ENCODE measurements at places on chromosomes 3 and 15.

DNA sequence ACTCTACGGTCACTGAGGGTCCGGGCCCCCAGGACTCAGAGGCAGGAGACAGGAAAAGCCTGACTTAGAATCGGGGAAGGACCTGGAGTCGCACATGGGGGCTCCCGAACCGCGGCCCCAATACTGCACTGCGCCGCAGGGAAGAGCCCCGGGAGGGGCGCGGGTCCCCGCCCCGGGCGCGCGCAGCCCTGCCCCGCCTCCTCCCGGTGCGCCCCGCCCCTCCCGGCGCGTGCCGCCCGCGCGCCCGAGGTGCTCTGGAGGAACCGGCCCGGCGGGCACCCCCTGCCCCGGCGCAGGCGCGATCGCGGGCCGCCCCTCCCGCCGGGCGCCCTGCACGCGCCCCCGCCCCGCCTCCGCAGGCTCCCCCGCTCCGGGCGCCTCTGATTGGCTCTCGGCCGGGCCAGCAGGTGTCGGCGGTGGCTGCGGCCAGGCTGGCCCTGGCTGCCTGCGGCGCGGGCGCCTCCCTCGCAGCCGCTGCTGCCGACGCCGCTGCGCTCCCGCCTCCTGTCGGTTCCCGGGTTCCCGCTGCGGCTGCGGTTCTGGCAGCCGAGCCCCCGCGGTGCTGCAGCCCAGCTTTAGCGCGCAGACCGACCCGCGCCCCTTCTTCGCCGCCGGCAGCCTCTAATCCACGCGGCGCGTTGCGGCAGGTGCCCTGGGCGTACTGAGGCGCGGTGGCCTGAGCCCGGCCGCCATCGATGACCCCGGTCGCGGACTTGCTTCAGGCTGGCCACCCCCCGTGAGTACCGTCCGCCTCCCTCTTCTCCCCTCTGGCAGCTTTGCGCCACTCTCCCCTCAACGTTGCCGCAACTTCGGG lies at the start of gene MYRIP:
MYRIP (plus strand) TSS at position 429 of the 814 bp plus-strand sequence. CDS start 91,208 bp downstream, outside the sequence.
- DNase-seq: no peak

DNA sequence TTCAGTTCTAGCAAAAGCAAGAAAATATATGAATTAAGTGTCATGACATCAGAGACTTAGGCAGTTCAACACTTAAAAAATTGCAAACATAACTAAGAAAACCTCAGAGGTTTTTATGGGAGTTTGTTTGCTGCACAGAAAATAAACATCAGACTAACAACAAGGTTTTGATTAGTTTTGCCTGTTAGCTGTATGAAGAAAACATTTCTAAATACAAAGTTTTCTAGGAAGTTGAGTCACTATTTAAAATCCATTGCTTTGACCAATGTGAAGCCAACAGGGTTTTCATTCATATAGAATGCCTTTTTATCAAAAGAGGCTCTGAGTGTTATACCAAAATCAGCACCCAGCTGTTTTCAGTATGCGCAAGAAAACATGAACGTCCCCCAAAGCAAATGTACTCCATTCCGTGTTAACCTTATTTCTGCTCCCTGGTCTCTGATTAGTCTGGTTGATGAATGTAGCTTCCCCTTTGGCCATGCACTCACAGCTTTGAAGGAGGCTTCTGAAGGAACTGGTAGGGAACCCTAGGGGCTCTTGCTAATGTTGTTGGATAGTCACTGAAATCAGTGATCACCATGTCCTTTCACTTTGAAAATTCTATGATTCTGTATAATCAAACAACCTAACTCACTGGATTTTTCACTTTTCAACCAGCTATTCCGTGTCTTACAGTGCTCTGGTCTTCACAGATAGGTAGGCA lies 89.6 kb upstream of the TSEN2 start:
- DNase-seq: no peak

DNA sequence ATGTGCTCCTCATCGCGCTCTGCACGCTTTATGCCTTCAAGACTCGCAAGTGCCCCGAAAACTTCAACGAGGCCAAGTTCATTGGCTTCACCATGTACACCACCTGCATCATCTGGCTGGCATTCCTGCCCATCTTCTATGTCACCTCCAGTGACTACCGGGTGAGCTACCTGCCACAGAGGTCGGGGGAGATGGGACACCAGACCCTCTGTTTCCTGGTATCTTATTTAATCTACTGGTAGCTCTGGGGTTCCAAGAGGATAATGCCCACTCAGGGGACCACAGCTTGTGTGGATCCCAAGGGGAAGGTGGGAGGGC lies 9.1 kb downstream of the GRM2 start:
- DNase-seq: no peak

DNA sequence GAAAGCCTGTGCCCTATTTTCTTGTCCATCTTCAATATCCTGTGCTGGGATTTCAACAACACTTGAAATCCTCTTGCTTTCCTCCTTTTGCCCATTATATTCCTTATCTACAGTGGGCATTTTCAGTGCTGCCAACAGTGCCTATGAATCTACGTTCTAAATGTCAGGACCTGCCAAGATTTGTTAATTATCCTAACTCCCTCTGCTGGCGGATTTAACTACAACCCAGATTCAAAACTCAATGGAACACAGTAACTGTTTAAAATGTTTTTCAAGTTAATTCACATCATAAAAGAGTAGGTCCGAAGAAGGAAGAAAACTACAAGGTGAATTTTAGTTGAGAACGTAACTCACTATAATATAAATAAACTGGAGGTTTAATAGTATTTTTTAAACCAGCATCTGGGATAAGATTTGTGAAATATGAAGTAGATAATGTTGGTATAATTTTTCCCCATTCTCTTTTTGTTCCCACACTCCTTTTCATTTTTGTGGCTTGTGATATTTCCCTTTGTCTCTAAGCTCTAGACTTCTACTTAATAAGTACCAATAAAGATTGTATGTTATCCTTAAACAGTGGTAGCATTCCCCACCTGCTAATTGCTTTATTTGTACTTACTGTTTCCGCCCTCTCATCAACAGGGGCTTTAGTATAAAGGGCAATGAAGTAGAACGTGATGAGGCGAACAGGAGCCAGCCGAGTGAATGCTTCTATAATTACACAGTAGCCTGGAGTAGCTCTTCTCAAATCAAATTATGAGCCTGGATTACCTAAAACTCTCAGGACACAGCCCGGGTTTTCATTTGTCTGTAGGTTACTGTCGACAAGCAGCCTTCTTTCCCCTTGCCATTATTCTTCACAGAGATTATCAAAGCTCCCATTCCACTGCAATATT lies 302.5 kb upstream of the ATP11B start:
- DNase-seq: no peak

DNA sequence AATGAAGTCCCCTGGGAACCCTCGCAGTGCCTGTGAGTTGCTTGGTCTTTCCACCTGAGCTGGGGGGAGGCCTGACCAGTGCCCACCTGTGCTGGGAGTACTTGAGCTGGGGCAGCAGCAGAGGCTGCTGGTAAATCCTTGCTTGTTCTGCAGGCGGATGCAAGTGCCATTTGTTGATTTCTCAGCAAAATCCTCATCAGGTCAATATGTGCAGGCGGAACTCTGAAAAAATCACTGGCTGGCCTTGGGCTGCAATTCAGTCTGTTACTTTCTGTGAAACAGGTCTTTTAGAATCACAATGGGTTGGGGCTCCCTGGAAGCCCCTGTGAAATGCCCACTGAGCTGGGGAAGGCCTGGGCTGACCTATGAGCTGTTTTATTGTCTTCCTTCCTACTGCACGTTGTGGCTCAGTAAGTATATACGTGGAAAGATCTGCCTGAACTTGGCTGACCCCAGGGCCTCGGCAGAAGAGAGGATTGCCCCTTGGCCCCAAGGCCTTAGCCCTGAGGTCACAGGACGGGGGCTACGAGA lies 182.0 kb upstream of the RGMA start:
- DNase-seq: no peak

DNA sequence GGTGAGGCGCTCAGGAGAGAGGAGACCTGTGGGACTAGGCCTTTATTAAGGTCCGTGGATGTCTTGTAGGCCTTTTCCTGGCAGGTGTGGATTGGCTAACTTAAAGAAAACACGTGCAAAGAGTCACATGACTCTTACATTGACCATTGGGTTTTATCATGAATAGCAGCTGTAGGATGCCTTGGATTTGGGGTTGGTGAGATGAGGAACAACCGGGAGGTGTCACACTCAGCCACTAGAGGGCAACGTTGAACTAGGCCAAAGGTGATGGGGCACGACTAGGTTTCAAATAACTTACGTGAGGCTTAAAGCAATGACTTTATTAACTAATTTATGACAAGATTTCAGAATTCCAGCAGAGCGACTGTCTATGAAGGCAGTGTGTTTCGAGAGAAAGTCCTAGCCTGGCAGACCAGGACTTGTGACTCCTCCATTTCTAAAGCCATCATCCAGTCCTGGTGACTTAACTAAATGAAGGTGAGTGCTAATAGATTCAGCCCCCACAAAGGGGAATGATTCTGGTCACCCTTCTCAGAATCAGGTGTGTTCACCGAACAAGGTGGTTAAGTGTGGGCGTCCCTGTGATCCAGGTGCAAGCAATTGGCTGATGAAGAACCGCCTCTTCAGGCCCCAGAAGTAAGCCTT lies 345.6 kb downstream of the MCTP2 start:
- no peak for DNase-seq

DNA sequence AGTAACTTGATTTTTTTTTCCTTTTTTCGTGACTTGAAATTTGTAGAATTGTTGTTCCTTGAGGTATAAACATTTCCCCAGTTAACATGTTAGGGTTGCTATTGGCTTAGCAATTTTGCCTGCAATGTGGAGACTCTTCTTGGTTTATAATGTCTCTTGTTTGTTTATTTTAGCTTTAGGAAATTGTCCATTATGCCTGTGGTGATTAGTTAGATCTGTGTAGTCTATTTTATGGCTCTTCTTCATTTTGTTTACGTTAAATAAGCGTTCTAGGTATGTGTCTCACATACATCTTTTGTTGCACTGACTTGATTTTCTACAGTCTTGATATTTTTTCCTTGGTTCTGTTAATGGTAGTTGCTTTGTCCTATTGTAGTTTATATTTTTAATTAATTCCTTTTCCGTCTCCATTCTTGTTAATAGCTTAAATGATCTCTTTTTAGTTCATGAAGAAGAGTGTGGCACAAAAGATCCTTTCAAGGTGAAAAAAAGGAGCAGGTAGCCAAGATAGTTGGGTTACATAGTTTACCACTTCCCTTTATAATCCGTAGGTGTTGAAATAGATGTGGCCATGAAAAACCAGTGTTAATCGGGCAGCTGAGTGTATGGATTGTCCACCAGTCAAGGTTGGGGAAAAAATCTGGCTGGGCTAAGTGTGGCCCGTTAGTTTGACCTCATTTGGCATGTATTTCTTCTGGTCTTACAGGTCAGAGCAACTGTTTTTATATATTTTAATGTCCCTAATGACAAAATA lies 12.1 kb downstream of the IQGAP1 start:
- DNase-seq: no peak

DNA sequence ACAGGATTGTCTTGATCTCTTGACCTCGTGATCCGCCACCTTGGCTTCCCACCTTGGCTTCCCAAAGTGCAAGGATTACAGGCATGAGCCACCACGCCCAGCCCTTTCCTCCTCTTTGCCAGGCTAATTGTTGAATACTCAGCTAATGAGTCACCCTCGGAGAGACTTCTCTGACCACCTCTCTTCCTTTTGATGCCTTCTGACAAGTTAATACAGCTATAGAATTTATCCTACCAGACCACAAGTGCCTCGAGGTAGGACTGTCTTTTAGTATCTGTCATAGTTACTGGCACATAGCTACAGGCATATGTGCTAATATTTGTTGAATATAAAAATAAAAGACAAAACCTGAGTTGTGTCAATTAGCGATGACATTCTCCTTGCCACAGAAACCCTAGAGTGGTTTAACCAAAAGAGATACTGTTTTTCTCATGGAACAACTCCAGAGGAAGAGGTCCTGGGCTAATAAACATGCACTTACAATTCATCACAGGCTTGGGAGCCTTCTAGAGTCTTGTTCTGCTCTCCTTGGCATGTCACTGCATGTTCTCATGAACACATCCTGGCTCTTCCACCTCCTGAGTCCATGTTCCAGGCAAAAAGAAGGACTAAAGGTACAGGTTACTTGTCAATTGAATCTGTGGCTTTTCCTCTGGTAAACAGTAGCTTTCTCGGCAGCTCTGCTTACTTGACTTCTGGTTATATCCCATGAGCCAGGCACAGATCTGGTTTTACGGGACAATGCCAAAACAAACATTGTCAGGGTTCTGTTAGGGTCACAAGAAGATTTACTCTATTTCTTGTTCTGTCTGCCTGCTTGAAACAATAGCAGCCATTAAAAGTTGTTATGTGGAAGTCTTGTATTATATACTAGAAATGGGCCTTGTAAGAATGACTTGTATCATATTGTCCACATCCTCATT lies 332.3 kb downstream of the THSD4 start:
- no peak for DNase-seq

DNA sequence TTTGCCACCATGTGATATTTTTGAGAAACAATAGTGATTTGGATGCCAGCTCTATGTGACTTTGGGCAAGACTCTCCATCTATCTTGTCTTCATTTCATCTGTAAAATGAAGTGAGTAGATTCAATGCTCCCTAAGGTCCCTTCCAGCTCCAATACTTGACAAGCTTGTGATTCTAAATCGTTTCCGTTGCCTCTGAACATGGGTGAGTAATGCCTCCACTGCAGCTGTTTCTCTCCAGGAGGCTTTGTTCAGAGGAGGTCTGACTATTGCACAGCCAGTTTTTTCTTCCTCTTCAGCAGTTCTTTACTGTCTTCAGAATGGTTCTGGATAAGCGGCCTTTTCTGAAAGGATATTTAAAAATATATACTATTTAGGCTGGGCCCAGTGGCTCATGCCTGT lies 14.8 kb upstream of the TMOD3 start:
- no peak for DNase-seq

Data from activated naive CD4-positive, alpha-beta T cell (primary cell).